ENCODE measurements at places on chromosomes 7 and 10.

DNA sequence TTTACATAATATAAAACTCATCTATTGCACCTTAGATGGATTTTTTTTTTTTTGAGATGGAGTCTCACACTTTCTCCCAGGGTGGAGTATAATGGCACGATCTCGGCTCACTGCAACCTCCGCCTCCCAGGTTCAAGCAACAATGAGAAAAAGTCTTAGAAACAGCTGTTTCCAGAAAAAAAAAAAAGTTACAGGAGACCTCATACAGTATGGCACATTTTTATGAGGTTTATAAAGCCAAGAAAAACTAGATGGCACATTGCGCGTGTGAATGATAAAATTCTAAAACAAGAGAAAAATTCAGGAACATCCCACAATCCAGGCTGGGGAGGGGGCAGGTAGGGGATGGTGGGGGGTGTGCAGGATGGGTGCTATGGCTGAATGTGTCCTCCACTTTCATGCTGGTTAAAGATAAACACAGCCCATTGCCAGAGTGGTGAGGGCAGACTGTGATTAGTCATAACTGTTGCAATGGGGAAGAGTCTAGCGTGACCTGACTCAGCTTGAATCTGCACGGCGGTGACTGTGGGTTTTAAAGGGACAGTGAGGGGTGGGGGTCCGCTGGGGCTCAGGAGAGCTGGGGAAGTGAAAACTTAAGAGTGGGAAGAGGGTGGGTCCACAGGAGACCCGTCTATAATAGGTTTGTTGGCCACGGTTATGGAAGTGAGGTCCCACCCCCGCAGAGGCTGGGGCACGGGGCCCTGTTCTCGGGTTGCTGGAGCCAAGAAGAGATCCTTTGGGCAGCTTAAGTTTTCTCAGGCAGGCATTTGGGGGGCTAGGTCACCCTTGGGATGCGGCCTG, 11.9 kb upstream of the LRRC27 start:
- no peak for DNase-seq

- DNase-seq = no peak
These were observed 143.8 kb downstream of the HGF start for GRCh38 chr7:81626008-81626407.

DNA sequence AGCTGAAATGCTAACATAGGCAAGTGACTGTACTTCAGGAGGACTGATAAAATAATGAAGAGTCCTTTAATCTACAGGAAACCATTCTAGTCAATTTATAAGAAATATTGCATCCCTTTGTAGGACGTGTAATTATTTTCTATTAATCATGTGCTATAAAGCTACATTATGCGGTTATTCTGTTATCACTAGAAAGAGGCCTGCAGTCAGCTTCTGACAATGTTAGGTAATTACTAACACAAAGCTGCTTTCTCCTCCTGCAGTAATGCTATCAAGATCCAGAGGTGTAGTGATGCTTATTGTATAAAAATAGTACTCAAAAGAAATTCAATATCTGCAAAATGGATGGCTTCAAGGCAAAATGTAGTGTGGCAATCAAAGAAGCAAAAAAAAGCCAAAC, 191.1 kb downstream of the SKAP2 start:
- DNase-seq = no peak

DNA sequence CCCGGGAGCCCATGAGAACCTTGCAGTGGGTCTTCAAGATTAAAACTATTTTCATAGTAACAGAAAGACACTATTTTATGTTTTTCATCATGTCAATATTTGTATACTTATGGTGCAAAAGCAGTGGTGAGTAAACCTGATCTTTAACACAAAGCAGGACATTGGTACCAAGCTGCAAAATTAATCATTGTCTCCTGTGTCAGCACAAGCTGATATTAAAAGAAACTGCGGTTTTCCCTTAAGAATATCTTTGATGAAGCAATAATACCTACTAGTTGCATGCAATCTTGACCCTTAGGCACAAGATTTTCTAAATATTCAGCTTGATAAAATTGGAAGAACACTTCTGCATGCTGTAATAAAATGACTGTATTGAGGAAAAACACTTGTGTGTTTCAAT, 121.7 kb downstream of the MDFIC start:
- no peak for DNase-seq

DNA sequence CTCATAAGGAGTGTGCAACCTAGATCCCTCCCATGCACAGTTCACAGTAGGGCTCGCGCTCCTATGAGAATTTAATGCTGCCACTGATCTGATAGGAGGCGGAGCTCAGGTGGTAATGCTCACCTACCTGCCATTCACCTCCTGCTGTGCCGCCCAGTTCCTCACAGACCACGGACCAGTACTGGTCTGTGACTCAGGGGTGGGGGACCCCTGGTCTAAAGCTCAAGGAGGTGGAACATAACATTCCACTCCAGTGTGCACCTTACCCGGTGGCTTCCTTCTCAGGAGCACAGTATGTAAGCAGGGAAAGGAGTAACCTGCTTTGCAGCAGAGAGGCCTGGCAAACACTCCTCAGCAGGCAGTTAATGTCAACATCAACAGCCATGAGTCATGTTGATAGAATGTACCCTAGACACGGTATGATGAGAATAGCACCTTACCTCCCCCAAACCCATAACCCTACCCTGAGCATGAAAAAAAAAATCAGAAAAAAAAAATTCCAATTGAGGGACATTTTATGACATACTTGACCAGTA, 273.5 kb downstream of the FGFR2 start:
- no peak for DNase-seq

GRCh38 chr7:22610951-22611757, 111.2 kb upstream of the STEAP1B start:
- no peak for DNase-seq

DNA sequence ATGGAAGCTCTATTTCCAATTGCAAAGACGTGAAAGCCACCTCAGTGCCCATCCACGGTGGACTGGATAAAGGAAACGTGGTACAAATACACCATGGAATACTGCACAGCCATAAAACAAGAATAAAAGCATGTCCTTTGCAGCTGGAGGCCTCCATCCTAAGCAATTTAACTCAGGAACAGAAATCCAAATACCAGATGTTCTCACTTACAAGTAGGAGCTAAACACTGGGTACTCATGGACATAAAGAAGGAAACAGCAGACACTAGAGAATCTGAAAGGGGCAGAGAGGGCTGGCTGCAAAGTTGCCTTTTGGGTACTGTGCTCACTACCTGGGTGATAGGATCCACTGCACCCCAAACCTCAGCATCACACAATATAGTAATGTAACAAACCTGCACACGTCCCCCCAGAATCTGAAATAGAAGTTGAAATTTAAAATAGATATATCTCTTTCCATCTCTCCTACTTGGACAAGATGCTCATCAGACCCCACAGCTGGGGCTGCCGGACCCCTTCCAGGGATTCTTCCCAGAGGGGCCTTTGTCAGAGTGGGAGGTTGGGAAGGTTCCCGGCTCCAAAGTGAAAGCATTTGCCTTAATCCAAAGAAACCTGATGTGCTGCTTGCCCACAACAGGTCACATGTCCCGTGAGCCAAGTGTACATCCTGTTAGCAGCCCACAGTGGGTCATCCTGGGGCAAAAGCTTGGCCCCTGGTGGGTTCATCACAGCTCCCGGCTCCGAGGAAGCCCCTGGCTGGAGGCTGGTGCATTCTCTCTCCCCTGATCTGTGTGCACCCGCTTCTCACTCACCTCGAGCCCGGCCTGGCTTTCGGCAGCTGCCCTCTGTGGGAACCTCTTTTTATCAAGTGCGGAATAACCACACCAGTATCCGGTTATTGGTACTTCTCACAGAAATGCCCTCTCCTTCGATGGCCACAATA, 172.3 kb upstream of the PPP2R2D start:
- no peak for DNase-seq

DNA sequence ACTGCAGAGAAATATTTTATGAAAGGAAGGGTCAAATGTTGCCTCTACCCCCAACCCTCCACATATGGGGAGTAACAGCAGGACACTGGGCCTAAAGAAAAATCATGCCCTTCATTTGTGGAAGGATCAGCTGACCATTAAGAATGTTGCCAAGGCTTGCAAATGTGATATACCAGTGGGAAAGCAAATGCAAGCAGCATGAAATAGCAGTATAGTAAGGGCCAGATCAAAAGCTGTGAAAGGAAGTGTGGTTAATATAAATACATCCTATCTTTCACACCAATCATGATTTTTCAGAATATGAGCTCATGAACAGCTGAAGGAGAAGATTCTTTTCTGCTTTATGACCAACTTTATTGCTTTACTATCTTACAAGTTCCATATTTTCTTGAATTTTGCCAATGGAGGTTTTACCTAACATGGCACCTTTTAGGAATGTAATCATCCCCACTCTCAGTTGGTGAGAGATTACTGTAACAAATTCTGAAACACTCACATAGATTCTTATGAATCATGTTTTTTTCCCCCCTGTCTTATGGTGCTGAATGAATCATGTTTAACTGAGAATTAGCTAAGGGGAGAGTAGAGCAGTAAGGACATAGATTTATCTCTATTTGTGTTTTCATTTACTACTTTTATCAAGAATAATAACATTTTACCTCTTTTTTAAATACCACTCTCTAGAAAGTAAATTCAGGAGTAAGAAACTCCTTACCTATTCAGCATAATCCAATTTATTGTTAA, 12.1 kb upstream of the ATAD1 start:
- no peak for DNase-seq

DNA sequence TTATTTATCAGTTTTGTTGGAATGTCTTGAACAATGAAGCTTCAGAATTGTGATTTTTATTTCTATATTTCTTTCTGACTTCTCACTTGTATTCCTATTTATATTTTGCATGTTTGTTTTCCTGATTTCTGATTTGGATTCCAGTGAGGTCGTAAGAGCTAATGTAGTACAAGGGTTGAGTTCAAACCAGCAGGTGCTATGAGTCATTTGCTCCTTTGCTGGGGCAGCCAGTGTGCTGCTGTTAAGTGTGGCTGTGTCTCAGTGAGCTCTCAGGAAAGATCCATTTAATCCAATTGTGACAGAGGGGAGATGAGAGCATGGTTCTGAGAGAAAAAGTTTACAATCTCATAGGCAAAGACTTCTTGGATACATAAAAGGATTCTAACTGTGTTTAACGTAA, 48.6 kb downstream of the MCU start:
- no peak for DNase-seq

DNA sequence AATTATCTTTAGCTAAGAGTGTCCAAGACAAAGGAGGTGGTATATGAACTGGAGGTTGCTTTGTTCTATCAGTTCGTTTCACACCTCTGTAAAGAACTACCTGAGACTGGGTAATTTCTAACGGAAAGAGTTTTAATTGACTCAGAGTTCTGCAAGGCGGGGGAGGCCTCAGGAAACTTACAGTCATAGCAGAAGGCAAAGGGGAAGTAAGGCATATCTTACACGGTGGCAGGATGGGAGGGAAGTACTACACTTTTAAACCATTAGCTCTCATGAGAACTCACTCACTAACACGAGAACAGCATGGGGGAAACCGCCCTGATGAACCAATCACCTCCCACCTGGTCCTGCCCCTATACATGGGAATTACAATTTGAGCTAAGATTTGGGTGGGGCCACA, 1202.3 kb upstream of the LRRTM3 start:
- no peak for DNase-seq

GRCh38 chr7:44706788-44707557, 41.7 kb upstream of the ZMIZ2 start:
- DNase-seq = no peak

- DNase-seq = no peak
These were observed 500.9 kb downstream of the ARL4A start for GRCh38 chr7:13188236-13188805.

DNA sequence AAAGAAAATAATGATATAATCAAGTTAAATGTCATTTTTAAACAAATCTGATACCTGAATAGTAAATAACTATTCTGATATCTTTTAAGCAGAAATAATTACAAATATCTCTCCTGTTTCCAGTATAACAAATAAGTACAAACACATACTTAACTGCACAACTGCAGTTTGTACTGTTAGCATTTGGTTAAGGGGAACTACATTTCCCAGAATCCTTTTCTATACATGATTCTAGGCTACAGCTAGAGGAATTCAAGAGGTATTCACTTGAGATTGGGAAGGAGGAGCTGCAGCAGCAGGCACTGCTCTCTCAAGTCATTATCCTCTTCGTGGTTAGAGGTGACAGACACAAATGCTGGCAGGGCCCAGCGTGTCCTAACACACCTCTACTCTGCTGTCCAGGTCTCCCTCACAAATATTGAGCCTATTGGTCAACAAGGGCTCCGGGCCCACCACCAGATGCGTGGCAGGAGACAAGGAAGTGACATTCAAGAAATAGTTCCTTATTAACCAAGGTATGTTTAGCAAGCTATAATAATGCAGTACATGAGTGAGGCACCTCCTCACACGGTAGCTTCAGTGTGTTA, 255.1 kb upstream of the MKLN1 start:
- no peak for DNase-seq
